Activated CD4-positive, alpha-beta memory T cell treated with anti-CD3 and anti-CD28 coated beads for 36 hours (primary cell): ENCODE measurements at places on chromosomes 16 and 17.

GRCh38 chr16:86990451-86990850, 326.7 kb downstream of the C16orf95 start:
- no peak for DNase-seq

DNA sequence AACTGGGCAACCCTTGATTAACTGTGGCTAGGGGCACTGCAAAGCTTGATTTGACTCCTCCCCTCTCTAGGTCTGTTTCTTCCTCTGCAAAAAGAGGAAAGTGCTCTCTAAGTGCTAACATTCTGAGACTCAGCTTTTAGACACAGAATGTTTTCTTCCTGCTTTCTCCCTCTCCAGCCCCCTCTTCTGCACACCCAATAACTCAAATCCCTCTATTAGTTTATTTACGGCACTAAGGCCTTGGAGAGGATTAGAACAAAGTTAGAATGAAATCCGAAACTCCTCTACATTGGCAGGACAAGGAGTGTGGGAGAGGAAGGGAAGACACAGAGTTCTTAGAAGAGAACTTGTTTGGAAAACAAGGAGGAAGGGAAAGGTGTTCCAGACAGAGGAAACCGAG, 3.3 kb upstream of the SBK1 start:
- DNase-seq, result no peak

- no peak for DNase-seq
Measured at GRCh38 chr17:37502009-37502936, 12.6 kb downstream of the DUSP14 start.

- no peak for DNase-seq
Measured at GRCh38 chr17:39529455-39529854, 68.2 kb downstream of the CDK12 start.

GRCh38 chr17:78271419-78272170, 40.2 kb downstream of the TMEM235 start:
- DNase-seq, result no peak

GRCh38 chr17:37067555-37068111, 118.9 kb downstream of the AATF start:
- no peak for DNase-seq

DNA sequence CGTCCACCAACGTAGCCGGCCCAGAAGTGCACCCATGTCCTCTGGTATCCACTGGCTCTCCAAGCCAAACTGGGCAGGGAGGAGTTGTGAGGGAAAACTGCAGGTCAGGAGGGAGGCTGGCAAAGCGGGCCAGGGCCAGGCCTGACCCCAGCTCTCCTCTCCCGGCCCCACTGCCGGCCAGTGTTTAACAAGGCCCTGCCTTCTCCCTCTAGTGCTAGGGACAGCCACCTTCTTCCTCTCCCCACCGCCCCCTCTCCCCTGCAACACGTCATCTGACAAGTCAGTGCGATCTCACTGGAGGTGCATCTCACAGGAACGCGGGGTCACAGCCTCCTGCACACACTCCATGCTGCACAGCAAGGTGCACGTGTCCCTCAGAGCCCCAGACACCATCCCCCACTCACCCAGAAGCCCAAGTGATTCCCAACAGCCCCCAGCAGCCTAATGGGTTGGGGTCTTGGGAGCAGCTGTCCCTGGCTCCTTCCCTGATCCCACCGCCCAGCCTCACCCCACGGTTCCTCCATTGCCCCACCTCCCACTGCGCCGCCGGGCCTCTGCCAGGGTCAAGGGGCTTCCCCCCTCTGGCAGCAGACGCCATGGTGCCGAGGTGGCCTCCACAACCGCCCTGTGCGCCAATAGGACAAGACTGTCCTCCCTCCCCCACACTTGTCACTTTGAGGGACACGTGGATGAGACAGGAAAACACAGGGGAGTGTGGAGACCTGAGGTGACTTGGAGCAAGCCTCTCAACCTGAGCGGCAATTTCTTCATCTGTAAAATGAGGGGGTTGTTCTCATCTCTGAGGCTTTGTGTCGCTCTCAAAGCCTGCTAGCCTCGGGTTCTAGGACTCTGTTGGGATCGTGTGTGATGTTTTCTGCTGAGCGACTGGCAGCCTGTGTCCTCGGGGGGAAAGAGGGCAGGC, 1.1 kb upstream of the ACE start:
- peak; percentile 16 for DNase-seq

- DNase-seq, result no peak
Measured at GRCh38 chr16:9612267-9612666, 520.8 kb downstream of the HAPSTR1 start.

GRCh38 chr16:55280587-55280986, 43.4 kb upstream of the IRX6 start:
- no peak for DNase-seq

DNA sequence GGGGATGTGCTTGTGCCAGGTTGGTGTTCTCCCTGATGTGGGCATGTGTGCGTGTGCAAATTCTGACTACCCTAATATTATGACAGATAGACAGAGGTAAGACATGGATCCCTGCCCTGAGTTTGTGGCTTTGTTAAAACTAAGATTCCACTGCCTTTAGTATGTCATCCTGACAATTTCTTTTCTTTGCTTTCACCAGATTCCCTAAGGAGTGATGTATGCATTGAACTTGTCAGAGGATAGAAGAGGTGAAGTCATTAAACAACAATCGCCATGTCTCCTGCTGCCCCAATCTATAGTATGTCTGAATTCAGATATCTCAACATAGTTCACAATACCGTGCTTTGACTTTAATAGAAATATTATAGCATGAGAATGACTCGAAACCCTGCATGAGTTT, 137.1 kb upstream of the ELAC2 start:
- DNase-seq, result no peak

- no peak for DNase-seq
Measured at GRCh38 chr17:21842332-21843317, 150.3 kb downstream of the KCNJ18 start.

- no peak for DNase-seq
Measured at GRCh38 chr16:71295950-71296349, 6.7 kb upstream of the CMTR2 start.

- DNase-seq, result no peak
Measured at GRCh38 chr17:48571024-48571818, 6.9 kb downstream of the HOXB4 start.

DNA sequence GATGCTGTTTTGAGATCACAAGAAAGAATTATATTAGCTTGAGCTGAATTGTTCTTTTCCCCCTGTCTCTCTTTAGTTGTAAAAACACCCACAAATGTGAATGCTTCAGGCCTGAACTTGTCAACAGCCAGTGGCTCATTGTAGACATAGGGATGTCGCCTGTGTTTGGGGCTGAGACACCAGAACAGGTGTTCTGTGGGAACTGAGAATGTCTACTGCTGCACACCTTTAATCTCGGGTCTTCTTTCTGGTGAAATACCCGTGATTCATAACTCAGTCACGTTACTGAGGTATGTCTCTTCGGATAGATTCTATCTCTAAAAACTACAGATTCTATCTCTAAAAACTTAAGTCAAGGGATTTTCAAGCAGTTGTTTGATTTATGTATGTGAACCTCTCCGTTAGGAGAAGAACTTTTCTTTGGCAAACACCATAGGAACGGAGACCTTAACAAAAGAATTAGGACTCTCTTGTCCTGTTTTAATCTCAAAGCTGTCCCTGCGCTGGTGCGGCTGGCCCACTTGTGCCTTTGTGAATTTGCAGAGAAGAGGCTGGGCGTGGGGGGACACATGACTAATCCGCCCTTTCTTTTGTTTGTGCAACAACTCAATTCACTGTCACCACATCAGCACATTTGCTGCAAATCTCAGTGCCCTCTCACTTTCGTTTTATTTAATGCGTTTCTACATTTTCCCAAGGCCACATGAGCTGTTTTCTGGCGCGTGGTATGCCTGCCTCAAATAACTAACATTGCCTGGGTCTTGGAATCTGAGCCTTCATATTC, 643.0 kb downstream of the MAF start:
- DNase-seq, result peak; percentile 74

DNA sequence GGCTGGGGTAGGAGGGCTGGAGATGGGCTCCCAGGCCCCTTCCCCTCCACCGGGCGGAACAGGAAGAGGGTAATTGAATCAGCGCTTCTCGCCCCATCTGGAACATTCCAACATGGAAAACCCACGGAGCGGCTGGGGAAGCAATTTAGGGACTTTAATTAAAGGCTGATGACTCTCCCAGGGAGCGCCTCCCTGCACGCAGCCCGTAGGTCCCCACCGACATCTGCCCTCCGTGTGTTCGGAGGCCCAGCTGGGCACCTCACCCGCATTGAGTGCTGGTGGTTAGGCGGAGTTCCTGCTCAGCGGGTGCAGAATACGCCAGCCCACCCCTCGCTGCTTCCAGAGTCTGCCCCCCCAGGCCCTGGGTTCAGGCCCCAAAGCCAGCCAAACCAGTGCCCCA, 10.0 kb downstream of the HS3ST6 start:
- no peak for DNase-seq

- peak; percentile 87 for DNase-seq
Measured at GRCh38 chr17:29116804-29117753, 63.1 kb downstream of the MYO18A start.

DNA sequence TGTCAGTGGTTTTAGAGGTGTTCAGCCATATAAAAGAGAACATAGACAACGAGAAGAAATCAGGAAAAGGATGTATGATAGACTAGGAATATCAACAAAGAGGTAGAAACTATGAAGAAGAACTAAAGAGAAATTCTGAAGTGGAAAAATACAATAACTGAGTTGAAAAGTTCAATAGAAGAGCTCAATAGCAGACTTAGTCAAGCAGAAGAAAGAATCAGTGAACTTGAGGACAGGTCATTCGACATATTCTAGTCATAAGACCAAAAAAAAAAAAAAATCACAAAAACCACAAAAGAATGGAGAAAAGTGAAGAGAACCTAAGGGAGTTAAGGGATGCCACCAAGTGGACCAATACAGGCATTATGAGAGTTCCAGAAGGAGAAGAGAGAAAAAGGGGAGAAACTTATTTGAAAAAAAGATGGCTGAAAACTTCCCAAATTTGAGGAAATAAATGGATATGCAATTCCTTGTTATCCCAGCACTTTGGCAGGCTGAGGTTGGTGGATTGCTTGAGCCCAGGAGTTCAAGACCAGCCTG, 321.2 kb downstream of the ABCC12 start:
- no peak for DNase-seq

DNA sequence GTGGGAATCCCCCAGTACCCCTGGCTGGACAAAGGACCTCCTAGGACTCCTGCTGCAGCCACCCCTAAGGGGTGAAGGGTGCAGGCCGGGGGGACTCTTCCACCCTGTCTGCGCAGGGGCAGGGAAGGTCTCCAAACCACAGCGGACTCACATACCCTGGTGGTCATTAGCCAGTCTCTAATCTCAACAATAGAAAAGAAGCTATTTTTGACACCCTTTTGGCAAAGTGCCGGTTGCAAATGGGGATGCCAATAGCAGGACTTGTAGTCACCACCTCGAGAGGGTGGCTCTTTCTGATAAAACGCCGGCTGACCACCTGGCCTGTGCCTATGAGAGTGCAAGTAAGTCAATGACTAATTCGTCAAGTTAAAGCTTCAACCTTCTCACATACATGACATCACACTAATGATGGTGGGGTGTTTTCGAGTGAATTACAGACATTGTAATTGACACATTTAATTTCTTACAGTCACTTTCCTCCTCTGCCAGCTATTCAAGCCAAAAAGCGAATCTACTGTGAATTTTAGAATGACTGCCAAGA, 23.1 kb upstream of the DNAH17 start:
- no peak for DNase-seq

GRCh38 chr17:51736356-51736755, 422.2 kb downstream of the CA10 start:
- DNase-seq, result no peak

DNA sequence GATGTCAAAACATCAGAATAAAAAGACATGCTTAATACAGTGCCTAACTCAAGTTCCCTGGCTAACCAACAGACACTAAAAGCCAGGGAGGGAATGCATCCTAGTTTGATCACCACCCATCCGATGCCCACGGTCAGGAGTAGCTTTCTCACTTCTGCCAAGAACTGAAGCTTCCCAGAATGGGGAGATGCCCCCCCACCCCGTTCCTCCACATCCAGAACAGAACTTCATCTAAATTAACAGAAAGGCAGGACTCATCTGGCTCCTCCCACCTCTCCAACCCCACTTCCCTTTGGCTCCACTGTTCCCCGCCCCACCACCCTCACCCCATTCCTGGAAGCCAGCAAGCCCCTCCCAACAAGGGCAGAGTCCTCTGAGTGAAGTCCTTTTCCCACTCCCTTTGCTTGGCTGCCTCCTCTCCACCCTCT, 33.7 kb downstream of the GDE1 start:
- DNase-seq, result no peak

GRCh38 chr17:64008346-64008745, 10.2 kb downstream of the PRR29 start:
- no peak for DNase-seq

- DNase-seq, result no peak
Measured at GRCh38 chr16:88965411-88965810, 11.6 kb downstream of the CBFA2T3 start.

DNA sequence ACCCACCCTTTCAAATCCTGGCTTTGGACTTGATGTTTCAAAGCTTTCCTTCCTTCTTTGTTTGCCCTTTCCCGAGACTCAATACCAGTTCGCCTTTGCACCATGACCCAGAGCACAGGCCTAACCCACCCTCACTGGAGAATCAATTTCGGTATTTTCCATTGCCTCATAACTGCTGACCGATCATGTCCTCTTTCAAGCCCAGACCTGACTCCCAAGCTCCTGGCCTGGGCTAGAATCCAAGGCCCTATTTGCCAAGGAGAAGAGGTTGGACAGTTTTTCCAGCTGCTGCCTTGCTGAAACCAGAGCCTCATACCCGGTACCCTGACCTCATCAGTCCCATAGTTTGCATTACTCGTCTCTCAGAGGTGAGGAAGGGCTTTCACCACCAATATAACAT, 35.3 kb upstream of the HELZ start:
- DNase-seq, result no peak
